ENCODE measurements at places on chromosomes 1 and 21. TPM values are rescaled to one million over a fixed set of nuclear protein-coding genes. Genes with fewer than 3 reads are reported as not detected.

TSPAN1 gene
- total RNA-seq: 0.50 TPM

TRABD2B gene
- 10.8 TPM for total RNA-seq

AIRE gene
- total RNA-seq: 0.09 TPM

ASAP3 gene
- 70.3 TPM for total RNA-seq

FCRL1 gene
- not detected for total RNA-seq

OR2T33 gene
- not detected for total RNA-seq

FAM177B gene
- total RNA-seq: not detected

CDCA8 gene
- total RNA-seq: 47.7 TPM

TNNT2 gene
- total RNA-seq: 7.9 TPM

S100A1 gene
- total RNA-seq: 2.0 TPM

GSTM4 gene
- 16.4 TPM for total RNA-seq

GRCh38 chr1:30414851-30415165 lies 308.6 kb downstream of the MATN1 start:
- DNase-seq: no peak

- DNase-seq: peak; percentile 65
Observed at GRCh38 chr1:50474859-50475809, 51.9 kb upstream of the DMRTA2 start.

GRCh38 chr1:94675373-94675772 lies 133.8 kb upstream of the F3 start:
- DNase-seq: no peak

- DNase-seq: peak; percentile 86
Observed at GRCh38 chr1:81414488-81415015, 386.2 kb upstream of the ADGRL2 start.

GRCh38 chr1:78911956-78912880 lies 94.3 kb downstream of the ADGRL4 start:
- no peak for DNase-seq

DNA sequence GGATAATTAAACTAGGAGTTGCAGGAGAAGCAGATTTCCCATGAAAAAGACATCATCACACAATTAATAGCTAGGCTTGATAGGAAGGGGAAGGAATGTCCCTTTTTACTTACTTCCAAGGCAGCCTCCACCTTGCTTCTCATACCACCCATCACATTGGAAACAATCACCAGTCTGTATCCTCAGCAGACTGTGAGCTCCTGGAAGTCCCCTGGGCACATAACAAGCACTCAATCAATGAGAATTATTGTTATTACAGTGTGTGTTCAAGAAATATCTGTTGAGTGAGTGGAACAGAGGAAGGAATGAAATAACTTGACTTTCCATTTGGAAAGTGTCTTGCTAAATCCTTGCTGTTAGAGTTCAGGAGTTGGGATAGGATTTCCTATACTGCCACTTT lies 36.2 kb downstream of the HIVEP3 start:
- DNase-seq: no peak

DNA sequence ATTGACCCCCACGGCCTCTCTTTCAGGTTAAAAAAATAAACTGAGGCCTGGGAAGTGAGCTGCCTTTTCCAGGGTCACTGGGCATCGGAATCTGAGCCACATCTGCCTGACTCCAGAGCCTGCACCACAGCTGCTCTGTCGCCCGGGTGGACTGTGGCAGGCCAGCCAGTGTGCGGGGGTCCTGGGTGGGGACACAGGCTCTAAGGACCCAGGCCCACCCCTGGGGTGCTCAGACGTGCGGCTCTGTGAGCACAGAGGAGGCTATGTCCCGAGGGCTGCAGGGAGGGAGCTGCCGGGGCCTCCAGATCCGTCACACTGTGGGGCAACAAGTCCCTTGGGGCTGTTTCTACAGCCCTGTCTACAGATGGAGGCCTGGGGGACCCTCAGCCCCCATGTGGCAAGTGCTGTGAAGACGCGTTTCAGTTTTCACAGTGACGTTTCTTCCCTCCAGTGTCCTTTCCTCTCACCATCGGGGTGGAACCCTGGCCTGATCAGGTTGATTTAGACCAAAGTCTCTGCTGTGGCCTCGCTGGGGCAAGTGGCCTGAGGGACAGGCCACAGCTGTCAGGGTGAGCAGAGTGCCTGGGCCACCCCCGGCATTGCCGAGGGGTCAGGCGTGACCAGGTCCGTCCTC lies 39.2 kb upstream of the ACTRT2 start:
- no peak for DNase-seq

GRCh38 chr1:179082999-179083335 lies 1.1 kb downstream of the TOR3A start:
- DNase-seq: no peak

GRCh38 chr1:22163564-22163963 lies 20.7 kb upstream of the WNT4 start:
- no peak for DNase-seq

DNA sequence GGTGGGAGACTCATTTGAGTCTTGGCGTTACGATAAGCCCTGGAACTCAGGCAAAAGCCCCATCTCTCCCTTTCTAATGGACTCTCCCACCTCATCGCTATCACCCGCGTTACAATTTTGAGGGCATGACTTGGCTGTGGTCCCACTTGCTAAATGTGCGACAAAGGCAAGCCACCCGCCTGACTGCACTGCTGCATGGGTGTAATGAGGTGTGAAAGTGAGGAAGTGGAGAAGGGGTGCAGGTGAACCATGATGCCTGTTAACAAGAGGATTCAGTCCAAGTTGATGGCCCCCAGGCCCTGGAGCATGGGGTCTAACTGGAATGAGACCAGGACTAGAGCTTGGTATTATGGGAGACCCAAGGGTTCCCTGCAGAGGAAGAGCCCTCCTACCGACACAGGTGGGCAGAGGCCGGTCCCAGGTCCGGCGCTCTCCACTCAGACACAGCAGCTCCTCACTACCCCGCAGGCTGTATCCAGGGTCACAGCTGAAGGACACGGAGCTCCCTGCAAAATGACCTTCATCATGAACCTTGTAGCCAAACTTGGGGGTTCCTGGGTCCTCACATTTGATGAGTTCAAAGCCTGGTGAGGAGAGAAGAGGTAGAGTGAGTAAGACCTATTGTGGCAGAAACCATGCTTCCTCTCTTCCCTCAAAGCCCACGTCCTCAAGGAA lies 165.4 kb upstream of the HMGB4 start:
- no peak for DNase-seq

- DNase-seq: no peak
Observed at GRCh38 chr1:171247501-171247900, 793 bp upstream of the FMO1 start.

DNA sequence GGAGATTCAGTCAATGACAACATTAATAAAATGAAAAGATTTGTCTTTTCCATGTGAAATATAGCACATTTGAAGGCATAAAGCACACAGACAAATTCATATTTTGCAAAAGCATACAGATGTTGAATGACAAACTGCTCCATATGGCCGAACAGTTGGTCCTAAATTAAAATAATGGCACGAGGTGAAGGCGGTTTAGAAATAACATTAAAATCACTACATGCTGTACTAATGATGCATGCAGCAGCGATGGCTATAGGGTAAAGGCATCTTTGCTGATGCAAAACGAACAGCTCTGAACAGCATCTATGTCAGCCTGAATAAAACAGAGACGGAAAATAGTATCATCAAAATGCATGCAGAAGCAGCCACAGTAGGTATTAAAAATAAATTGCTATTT lies 102.6 kb downstream of the TTLL7 start:
- DNase-seq: no peak

DNA sequence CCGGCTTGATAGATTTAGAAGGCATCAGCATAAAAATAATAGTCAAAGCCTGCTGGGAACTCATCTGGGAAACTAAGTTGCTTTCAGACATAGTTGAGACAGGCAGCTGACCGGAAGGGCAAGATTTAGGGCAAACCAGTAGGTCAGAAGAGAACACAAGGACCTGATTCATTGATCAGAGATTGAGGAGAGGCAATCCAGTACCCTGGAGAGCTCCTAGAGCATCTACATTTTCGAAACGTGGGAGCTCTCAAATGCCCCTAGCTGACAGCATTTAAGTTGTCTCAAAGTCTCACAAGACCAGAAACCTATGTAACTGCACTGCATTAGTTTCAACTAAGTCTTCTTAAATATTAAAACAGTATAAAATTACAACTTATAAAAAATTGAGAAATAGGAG lies 22.9 kb upstream of the MTF2 start:
- DNase-seq: peak; percentile 33

DNA sequence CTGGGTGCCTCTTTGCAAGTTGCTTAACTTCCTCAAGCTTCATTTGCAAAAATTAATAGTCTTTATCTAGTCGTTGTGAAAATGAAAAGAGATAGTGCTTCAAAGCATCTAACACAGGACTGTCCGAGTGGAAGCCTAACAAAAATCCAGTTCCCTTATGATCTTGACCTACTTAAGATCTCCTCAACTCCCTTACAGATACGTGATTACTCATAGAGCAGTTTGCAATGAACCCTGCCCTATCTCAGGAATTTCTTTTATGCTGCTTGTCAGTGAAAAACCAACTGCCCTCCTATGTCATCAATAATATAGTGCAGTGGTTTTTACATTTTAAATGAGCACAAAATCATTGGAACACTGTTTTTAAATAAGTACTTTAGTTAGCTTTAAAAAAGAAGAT lies 314.3 kb downstream of the BACH1 start:
- DNase-seq: no peak

GRCh38 chr1:248807067-248807737 lies 18.5 kb downstream of the SH3BP5L start:
- peak; percentile 66 for DNase-seq

- no peak for DNase-seq
Observed at GRCh38 chr1:23742670-23743286, 493 bp upstream of the ELOA start.

DNA sequence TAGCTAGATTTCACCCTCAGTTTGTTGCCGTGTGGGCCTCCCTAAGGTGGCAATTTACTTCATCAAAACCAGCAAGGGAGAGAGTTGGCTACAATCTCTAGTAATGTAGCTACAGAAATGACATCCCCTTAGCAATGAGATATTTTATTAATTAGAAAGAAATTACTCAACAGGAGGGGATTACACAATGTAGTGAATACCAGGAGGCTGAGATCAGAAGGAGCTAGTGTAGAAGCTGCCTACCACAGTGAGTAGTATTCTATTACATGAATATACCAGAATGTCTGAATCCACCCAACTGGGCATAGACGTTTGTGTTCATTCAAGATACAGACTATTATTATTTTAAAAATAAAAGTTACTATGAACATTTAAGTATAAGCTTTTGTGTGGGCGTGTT lies 868.2 kb upstream of the CXADR start:
- no peak for DNase-seq

DNA sequence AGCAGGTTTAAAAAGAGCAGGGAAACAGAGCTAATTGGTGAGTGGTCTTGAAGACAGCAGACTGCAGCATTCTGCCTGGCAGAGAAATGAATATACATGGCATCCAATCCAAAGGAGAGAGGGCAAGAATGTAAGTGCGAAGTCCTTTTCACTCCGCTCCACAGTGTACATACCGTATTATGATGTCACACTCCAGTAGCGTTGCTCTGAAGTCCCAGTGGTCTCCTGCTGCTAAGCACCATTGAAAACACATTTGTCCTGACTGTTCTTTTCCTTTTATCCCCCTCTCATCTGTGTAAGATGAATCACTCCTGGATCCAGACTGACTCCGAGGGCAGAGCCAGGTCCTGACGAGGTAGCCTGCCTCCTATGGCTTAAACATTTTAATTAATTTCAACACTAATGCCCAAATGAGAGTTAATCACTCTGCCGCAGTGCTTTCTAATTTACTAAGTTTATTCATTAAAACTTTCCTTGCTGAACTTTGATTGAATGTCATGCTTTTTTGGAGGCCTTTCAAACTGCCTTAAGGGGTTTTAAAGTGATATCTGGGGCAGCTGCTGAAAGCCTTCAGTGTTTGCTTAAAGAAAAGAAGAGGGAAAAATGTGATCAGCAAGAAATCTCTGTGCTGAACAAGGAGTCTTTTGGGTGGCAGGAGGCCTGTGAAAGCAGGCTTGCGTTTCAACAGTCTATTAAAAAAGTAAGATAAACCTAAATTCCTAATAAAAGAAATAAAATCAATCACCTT lies 227.2 kb downstream of the ATG4C start:
- DNase-seq: no peak

GRCh38 chr1:158604968-158605367 lies at the start of gene OR10Z1:
Gene OR10Z1, plus strand, starts transcription at chr1:158605268. Its CDS starts 1,171 bp downstream, at chr1:158606439.
- DNase-seq: no peak

GRCh38 chr1:115458426-115459114 lies 120.5 kb upstream of the NGF start:
- no peak for DNase-seq

- DNase-seq: no peak
Observed at GRCh38 chr1:16913181-16913832, 8.4 kb upstream of the CROCC start.

DNA sequence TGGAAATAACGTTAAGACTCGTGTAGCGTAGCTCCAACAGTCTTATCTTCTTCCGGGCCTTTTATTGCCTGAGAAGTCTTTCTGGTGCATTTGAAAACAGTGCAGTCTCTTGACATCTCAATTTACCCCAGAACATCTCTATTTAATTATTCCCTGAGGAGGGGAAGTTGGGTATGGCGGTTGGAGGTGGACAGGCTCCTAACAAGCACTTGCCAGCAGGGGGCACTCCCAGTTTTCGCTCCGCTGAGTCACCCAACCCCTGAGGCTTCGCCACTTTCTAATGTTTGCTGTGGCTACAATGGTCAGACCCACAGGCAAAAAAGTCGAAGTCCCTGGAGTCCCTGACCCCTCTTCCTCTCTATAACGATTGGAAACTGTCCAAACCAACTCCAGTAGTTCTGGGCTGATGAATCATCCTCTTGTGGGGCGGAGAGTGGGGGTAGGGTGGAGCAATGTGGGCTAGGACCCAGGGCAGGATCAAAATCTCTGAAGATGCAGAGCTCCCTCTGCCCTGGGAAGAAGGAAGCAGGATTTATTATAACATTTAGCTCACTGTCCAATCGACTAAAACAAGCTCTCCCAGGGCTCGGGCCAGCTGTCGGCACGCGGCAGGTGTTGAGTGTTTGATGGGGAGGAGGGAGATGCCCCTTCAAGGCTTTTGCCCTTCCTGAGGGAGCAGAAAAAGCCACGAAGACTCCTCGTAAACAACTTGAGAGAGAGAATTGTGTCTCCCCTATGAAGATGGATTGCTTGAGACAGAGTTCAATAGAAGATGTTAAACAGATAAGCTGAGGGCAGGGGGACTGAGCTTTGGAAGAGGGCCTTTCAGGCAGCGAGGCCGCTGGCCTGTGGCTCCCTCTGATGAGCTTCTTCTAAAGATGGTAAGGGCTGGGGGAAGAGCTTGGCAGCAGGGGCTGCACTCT lies 85.7 kb downstream of the BRINP2 start:
- peak; percentile 83 for DNase-seq

GRCh38 chr1:110639724-110640386 lies 33.7 kb upstream of the KCNA2 start:
- DNase-seq: no peak

GRCh38 chr21:29691616-29692491 lies 247.9 kb downstream of the GRIK1 start:
- DNase-seq: no peak

GRCh38 chr1:7351649-7352048 lies 419.4 kb upstream of the VAMP3 start:
- DNase-seq: no peak

DNA sequence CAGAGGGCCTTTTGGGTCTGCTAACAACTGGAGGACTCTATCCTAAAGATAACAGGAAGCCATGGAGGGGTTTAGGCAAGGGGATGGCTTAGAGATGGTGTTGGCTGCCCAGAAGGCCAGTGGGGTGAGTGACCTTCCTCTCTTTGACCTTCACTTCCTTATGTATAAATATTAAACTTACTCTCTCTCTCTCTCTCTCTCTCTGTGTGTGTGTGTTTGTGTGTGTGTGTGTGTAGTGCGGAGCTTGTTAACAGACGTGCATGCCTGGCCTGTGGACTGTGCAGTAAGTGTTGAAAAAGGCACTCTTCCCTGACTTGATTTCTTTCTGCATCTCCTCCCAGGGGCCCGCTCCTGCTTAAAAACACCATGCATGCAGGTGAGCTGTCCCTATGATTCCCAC lies 10.0 kb downstream of the MROH7 start:
- no peak for DNase-seq

All from WTC11 (cell line).